ENCODE measurements at places on chromosomes 2 and 18.

- no peak for DNase-seq
These were observed 296 bp downstream of the TTC21B start for GRCh38 chr2:165953306-165953654.

GRCh38 chr2:10258326-10258725, 44.4 kb upstream of the HPCAL1 start:
- no peak for DNase-seq

DNA sequence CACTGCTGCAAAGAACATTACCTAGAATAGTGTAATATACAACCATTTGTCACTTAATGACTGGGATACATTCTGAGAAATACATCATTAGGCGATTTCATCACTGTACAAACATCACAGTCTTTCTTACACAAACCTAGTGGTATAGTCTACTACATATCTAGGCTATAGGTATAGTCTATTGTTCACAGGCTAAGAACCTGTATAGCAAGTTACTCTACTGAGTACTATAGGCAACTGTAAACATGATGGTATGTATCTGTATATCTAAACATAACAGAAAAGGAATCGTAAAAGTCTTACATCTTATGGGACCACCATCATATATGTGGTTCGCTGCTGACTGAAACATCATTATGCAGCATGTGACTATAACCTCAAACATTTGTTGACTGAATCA, 21.4 kb downstream of the SP3 start:
- DNase-seq: no peak

GRCh38 chr2:227376656-227377396, 2.3 kb downstream of the TM4SF20 start:
- no peak for DNase-seq
